Psoas muscle (tissue), 8 donors: ENCODE measurements at places on chromosomes 2 and 18. TPM values are rescaled to one million over a fixed set of nuclear protein-coding genes. Genes with fewer than 3 reads are reported as not detected.

Gene SPEG
- 419 TPM for total RNA-seq

DNA sequence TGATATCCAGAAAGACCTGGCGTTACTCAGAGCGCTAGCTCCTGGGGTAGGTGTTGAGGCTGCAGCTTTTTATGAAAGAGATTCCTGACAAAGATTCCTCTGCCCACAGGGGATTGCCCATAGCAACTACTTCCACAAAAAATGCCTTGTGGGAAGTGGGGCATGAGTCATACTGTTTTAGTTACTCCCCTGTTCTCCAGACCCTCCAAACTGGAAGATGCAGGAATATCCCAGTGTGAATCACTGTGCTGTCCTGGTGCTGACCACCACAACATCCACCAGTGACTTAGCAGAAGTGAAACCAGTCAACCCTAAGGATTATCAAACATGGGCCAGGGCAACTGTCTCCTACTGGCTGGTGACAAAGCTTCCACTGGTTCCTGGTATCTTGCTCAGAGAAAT lies 61.8 kb downstream of the CDH2 start:
- DNase-seq: no peak

- DNase-seq: no peak
Measured at GRCh38 chr2:10814571-10815331, 2.2 kb upstream of the PDIA6 start.

- peak; percentile 3 for DNase-seq
Measured at GRCh38 chr2:120371969-120372625, 26.2 kb downstream of the INHBB start.

Gene CCBE1
- total RNA-seq: 0.06 TPM

DNA sequence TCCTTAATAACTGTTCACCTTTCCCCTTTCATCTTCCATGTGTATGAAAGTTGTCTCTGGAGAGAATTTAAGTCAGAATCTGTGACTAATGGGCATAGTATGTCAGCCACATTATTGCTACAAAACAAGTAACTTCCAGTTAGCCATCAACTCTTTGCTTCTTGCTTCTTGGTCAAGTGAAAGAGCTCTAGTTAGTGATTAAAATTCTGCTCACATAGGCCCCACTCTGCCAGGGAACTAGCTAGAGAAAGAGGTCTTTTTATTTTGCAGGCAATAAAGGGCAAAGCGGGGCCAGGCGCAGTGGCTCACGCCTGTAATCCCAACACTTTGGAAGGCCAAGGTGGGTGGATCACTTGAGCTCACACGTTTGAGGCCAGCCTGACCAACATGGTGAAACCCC lies 64.6 kb downstream of the COLEC12 start:
- DNase-seq: no peak

GRCh38 chr18:35713545-35713944 lies 132.0 kb downstream of the GALNT1 start:
- no peak for DNase-seq

- no peak for DNase-seq
Measured at GRCh38 chr18:28890791-28891190, 713.9 kb upstream of the CDH2 start.

DNA sequence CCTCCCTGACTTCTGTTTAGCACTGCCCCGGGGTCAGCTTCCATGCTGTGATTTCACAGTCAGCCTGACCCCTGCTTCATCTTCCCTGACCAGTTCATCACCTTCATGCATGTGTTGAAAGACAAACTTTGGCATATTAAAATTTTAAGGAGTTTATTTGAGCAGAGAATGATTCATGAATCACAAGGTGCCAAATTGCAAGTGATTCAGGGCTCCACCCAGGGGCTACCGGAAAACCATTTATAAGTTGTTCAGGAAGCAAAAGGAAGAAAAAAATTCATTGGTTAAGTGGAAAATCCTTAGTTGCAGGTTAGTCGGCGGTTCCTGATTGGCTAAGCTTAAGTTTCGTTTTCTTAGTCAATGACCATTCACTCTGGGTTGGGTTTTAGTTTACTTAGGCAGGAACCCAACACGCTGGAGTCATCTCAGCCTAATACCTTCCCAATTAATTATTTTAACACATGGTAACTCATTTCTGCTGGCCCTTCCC lies 10.6 kb downstream of the IL1F10 start:
- no peak for DNase-seq

GRCh38 chr18:4510711-4511110 lies 55.6 kb upstream of the DLGAP1 start:
- DNase-seq: no peak

- DNase-seq: no peak
Measured at GRCh38 chr2:57575700-57576268, 470.8 kb upstream of the VRK2 start.

GRCh38 chr2:19883486-19883885 lies 18.3 kb downstream of the TTC32 start:
- DNase-seq: no peak

Gene NPAS2
- 42.7 TPM for total RNA-seq

Gene GALNT5
- total RNA-seq: not detected

DNA sequence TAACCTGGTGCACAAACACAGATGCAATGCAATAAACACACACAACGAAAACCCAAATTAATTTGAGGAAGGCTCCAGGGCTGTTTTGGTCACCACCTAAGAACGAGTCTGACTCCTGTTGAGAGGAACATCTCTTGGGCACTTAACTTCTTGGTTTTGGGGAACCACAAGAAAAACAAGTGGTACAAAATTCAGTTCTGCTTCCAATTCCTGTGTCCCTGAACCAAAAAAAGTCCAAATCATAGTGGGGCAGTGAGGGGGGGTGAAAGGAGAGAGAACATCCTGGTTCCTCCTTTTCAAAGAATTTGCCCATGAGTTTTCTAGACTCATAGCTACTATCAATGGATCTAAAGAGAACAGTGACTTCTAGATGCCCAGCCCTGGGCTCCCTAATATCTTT lies 143.6 kb downstream of the COL4A4 start:
- no peak for DNase-seq
